ENCODE measurements at places on chromosomes 12 and 14.
A peak's percentile ranks its signal among the peaks of the same experiment; 100 is the strongest.

- DNase-seq: no peak
Measured at GRCh38 chr12:90675106-90675505, 279.9 kb downstream of the CCER1 start.

DNA sequence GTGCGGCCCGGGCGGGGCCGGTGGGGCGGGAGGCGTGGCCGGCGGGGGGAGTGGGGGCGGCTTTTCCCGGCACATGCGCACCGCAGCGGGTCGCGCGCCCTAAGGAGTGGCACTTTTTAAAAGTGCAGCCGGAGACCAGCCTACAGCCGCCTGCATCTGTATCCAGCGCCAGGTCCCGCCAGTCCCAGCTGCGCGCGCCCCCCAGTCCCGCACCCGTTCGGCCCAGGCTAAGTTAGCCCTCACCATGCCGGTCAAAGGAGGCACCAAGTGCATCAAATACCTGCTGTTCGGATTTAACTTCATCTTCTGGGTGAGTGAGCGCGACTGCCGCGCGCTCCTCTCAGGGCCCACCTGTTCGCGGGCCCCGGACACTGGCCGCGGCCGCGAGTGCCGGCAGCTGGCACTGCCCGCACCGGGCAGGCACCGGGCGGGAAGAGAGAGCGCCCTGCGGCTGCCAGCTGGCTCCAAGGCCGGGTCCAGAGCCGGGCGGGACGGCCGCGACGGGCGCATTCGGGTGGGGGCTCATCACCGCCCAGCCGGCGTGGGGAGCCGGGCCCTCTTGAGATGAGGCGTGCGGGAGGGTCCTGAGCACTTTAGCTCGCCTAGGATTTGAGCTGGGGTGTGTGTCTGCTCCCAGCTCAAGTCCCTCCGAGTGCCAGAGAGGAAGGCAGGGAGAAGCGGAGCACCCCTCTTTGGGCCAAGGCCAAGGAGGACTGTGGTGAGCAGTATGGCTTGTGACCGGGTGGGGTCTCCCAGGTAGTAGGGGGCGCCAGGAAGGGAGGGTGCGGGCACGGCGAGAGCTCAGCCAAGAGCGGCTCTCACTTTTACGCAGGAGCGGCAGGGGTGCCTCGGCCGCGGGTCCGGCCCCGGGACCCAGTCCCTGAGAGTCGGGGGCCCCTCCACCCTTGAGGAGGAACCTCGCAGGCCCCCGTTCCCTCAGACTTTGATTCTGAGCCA lies at the start of gene CD9:
TSS of gene CD9 (plus strand) at position 145 of the 957 bp plus-strand sequence. CDS start at position 245, 100 bp downstream.
- DNase-seq: no peak

DNA sequence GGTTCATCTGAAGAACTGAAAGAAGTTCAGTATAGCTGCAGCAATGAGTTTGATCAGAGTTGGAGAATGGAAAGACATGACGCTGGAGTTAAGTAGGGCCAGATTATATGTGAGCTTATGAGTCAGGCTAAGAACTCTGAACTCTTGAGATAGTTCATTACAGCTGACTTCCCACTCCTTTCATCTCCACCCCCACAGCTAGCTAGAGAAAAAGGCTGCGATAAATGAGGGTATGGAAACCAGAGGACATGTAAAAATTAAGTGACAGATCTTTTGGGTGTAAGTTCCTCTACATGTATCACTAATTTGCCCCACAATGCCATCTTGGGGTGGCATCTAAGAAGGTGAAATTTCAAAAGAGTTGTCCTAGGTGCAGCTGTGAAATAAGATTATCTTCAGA lies 28.6 kb downstream of the PYM1 start:
- DNase-seq: no peak

GRCh38 chr12:29879606-29880308 lies 96.0 kb upstream of the TMTC1 start:
- DNase-seq: no peak

- no peak for DNase-seq
Measured at GRCh38 chr12:44088647-44089046, 252.8 kb downstream of the TMEM117 start.

- DNase-seq: no peak
Measured at GRCh38 chr12:42539696-42540095, 49.9 kb downstream of the PRICKLE1 start.

- DNase-seq: no peak
Measured at GRCh38 chr14:68109132-68109900, 289.7 kb downstream of the RAD51B start.

DNA sequence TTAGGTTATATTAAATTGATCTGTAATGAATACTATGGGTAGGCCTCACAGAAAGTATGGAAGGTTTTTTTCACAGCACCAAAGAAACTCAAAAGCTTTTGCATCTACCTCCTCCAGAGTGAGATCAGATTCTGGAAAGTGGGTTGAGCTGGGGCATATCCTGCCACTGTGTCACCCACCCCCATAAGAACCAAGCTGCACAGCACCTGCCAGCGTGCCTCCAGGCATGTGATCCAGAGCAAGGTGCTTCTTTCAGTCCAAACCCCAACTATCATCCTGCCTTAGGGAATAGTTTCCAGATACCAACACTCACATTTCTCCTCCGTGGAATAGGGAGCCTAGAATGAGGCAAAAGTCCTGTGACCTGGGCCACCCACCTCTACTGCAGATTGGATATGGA lies 42.6 kb upstream of the PRB2 start:
- DNase-seq: no peak

DNA sequence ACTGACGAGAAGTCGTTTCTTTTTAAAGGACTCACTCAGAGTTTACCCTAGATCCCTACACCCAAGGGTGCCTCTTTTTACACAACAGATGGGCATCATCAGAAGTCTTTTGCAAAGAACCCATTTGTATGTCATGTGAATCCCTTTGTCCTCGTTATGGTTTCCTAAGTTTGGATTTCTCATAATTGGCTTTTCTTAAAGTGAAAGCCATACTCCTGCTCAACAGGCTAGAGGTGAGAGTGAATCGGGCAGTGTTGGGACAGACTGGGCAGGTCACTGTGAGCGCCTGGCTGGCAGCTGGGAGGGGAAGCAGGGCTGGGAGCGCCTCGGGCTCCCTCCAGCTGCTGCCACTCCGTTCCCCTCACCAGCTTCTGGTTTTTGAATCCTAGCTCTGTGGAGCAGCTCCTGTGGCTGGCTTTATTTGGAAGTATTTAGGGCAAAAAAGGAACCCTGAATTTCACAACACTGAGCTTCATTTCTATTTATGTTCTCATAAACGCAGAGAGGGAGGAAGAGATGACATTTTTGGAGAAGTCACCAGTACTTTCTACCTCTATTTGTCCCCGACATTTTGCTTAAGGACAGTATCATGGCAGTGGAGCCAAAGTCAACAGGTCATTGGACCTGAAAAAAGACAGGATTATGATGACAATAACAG lies 63.8 kb upstream of the ACTN1 start:
- DNase-seq: no peak

GRCh38 chr12:82781309-82781997 lies 94.7 kb downstream of the TMTC2 start:
- DNase-seq: no peak

DNA sequence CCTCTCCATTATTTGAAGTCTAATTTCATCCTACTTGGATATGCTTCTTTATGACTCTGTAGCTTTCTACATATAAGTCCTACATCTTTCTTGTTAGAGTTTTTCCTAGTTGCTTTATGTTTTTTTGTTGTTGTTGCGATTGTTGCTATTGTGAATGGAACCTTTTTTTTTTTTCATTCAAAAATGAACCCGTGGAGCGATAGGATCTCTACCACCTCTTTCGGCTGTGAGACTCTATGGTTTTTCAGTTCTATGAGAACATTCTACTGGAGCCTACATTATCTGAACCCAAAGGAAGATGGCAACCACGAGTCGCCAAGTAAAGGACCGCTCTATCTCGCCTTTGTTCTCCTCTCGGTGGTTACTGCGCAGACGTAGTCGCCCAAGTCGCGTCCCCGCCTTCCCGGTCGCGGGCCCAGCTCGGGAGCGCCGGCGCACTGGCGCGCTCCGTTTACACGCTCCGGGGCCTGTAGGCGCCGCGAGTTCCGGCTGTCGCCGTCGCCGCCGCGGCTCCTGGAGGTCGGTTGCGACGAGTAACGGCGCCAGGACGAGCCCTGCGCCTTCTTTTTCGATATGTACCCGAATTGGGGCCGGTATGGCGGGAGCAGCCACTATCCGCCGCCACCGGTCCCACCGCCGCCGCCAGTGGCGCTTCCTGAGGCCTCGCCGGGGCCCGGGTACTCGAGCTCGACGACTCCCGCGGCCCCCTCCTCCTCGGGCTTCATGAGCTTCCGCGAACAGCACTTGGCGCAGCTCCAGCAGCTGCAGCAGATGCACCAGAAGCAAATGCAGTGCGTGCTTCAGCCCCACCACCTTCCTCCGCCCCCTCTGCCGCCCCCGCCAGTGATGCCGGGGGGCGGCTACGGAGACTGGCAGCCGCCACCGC lies at the start of gene YLPM1:
TSS of gene YLPM1 (plus strand) at position 400 of the 886 bp plus-strand sequence. CDS start at position 574, 174 bp downstream.
- DNase-seq: peak; percentile 83

GRCh38 chr14:76666746-76667145 lies 94.5 kb upstream of the VASH1 start:
- DNase-seq: no peak

- no peak for DNase-seq
Measured at GRCh38 chr12:54189198-54189539, 384 bp upstream of the SMUG1 start.

DNA sequence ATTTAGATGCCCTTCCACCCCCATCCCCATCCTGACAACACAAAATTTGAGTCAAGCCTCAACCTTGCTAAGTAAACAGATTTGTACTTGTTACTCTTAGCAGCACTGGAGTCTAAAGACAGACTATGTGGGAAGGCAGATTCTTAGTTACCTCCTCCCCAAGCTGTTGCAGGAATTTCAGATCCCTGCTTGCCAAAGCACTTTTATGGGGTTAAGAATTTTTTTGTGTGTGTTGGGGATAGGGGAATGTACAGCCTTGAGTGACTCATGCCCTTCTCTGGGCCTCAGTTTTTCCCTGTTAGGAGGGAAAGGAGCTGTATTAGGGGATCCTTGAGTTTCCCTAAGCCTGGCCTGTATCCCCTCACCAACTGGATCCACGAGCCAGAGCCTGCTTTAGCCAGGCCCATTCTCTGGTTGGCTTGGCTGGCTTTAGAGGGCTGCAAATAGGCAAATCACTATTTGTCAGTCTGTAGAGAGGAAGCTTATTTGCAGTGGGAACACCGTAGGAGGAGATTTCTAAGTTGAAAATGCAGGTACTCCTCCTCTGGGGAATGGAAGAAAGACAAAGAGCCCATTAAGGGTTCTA lies 27.7 kb upstream of the RNU6-8 start:
- DNase-seq: no peak

- DNase-seq: no peak
Measured at GRCh38 chr14:22847661-22848341, 11.4 kb downstream of the MMP14 start.

DNA sequence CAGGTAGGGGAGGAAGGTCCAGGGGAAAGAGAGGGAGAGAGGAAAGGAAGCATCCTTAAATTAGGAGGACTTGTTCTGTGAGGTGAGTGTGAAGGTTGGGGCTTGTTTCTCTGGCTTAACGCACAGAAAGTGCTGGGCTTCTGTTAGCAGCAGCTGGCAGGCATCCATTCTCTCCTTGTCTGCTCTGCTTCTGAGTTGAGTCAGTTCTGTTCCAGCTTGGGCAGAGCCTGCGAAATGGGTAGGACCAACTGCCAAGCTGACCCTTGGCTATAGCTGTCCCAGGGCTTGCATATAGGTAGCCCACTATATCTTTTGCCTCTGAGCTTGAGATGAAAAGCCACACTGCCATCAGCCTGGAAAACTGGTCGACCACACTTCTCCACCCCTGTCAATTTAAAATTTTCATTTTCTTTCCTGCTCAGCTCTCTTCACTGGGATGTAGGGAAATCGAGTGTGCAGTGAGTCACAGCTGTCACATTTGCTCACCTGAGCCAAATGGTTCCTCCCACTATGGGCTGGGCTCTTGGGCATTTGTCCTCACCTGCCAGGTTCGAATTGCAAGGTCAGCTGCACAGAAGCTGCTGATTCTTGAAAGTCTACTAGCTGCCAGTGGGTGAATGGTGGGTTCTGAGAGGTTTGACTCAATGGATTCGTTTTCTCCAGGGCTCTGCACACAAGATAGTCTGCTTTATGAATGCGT lies 256.4 kb upstream of the PWP1 start:
- DNase-seq: no peak

DNA sequence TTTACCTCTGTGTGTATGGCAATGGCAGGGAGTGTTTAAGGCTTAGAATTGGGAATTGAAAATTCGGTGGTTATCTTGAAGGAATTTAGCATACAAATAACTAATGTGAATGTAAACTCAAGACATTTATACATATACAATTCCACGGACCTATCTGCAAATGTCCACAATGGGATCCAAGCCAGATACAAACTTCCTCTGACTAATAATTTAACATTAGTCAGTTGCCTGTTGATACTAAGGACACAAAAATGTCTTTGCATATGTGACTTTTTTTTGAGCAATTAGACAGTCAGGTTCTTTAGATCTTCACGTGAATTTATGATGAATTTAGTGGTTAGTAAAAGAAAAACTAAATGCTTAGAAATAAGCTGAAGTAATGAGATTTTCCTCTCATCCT lies 40.5 kb downstream of the ESR2 start:
- no peak for DNase-seq

DNA sequence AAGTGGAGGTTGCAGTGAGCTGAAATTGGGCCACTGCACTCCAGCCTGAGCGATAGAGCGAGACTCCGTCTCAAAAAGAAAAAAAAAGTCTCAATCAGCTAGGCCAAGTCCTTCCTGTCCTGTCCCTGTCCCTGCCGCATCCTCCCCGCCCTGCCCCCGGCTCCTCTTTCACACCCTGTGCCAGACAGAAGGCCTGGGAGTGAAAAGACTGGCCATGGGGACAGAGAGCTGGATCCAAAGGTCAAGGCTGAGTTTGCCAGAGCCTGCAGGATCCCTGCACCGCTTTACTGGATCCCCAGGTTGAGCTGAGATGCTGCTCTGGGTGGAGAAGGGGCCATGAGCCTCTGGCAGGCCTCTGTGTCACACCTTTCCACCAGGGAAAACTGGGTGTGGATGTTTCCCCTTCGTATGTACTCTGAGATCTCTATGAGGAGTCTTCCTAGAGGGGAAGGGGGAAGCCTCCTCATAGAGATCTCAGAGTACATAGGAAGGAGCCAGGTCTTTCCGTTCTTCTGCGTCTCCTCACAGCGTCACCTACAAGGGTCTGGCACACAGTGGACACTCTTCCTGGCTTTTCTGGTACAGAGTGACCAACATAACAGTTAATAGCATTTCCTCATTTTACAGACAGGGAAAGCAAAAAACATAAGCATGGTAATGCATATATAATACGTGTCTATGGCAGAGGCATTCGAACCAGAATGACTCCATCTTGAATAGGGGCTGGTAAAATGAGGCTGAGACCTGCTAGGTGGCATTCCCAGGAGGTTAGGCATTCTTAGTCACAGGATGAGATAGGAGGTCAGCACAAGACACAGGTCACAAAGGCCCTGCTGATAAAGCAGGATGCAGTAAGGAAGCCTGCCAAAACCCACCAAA lies 35.1 kb downstream of the NINJ2 start:
- no peak for DNase-seq

DNA sequence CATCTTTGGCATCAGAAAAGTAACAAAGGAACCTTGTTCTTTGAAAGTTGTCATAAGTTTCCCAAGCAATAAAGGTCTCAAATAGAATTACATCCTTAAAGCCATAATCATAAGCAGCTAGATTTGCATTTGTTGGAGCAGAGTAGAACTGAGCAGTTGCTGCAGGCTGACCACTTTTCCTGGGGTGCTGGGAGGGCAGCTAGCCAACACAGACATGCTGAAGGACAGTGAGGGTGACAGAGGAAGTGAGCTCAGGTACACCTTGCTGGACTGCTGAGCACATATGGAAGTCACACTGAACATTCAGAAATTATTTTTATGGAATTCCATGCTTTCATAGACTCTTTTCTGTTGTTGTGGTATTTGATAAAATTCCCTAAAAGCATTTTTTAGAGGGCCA lies 66.2 kb downstream of the MARK3 start:
- no peak for DNase-seq

GRCh38 chr12:124194264-124194892 lies 100.5 kb upstream of the RFLNA start:
- DNase-seq: no peak

Data from stimulated activated CD8-positive, alpha-beta memory T cell treated with anti-CD3 and anti-CD28 coated beads, Interleukin-15, amount 100 ng/mL, for 24 hours (primary cell).